ENCODE measurements at places on chromosomes 12 and 14.

DNA sequence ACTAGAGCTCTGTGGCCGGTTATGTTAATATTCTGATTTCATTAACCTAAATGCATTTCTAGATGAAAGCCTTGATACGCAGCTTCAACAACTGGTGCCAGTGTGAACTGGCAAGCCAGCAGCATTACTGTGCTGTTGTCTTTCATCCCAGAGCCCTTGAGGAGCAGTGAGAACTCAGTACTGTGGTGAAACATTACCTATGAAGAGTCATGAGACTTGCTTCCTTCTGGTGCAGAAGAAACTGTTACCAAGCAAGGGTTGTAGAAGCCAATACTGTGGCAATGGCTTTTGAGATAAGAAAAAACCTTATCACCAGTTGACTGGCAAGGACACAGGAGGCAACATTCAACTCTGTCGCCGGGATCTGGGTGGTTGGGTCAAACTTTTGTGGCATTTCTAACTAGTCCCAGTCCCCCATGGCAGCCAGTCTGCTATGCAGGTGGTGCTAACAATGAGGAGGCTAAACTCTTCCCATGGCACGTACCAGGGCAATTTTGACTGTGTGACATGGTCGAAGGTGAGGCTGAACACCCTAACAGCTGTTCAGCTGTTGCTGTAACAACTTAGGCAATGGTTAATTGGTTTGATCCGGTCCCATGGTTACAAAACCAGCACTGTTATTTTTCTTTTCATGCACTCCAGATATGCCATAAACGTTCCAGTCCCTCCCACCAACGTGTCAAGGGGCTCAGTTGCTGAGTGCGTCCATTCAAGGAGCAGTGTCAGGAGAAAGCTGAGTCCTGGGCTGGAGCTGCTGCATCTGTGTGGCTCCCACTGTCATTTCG, 12.6 kb upstream of the LGALS3 start:
- DNase-seq: no peak

DNA sequence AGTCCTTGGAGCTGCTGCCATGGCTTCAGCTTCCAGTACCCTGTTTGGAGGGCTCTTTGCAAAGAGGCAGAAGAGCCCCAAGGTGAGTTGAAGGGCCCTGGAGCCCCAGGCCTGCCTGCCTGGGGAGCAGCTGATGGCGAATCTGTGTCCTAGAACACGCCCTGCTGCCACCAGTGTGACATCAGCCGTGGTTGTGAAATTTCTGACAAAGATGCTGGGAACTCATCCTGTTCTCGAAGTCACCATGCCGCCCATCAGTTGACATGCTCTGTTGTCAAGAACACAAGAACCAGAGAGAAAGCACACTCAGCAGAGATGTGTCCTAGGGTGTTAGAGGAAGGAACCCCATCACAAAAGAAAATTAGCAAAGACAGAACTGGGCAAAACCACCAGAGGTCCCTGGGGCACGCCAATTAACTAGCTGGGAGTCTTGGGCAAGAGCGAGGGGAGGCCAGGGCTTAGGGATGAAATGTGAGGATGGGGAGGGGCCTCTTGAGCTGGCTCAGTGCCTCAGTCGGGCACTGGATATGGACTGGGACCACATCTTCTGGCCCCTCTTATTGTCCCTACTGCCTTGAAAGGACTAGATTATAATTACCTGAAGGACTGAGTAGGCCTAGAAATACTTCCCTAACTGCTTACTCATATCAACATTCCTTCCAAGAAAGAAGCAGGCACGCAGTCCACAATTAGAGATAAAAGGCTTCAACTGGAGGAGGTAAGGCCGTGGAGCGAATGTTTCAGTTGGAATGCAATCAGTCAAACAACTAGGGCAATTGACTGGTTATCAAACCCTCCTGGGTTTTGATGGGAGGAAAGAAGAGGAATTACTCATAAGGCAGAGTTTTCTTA, 163.1 kb downstream of the CACNA1C start:
- no peak for DNase-seq

DNA sequence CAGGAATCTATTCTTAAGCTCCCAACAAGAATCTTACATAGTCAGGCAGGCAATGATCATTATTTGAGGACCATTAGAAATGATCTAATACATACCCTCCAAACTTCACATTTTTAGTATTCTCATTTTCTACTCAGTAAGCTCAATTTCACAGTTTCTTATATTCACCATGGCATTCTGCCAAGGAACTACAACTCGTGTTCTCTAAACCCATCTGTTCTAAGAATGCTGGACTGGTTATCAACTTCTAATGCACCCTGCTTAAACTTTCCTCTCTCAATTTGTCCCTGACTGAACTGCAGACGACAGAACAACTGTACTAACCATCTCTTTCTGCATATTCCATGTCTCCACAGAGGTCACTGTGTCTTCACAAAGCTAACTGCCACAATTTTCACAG, 58.6 kb downstream of the GXYLT1 start:
- peak; percentile 10 for DNase-seq

GRCh38 chr12:102438047-102438826, 42.1 kb downstream of the IGF1 start:
- DNase-seq: no peak

- peak; percentile 12 for DNase-seq
Measured at GRCh38 chr12:56020423-56021184, at the start of gene IKZF4. TSS of gene IKZF4 (plus strand) at chr12:56021043. CDS start at chr12:56021494, 451 bp downstream.

- no peak for DNase-seq
Measured at GRCh38 chr12:127745469-127746212, 521.3 kb upstream of the TMEM132C start.

DNA sequence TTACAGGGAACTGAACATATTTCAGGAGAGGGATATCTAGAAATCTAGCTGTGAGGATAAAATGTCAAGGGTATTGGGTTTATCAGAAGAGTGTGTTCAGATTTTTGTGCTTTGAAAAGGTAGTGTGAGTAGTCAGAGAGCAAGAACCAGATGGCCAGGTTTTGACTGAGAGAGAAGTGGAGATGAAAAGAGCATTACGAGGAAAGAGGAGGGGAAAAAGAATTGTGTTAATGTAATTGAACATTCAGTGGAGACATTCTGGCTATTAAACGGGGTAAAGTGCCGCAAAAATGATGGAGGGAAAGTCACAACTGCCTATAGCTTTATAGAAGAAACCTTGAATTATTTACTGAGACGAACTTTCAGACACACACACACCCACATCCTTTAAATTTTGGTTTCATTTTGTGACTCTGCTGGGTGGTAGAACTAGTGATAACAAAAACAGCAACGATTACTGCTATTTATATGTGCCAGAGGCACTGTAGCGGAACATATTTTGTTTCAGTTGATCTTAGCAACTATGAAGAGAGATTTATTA, 213.6 kb downstream of the ERC1 start:
- DNase-seq: no peak

DNA sequence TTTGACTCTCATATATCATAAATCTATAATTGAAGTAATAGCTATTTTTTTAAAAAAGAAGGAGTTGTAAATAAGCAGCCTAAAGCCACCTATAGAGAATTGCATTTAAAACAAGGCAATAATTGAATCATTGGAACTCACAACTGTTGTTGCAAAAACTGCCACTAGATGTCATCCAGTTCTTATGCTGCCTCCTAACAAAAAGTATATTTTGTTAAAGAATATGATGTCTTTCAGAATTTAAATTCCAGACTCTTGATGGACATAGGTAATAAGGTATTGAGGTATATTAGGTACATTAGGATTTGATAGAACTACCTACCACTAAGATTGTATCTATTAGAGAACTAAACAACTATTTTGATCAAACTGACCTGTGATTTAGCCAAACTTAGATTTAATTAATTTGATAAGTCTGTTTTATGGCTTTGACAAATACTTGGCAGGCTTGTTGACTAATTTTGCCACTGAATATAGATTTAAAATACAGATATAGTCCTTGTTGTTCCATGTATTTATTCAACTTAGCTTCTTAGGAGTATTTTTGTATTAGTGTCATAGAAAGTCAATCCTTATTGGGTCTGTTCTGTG, 401.4 kb downstream of the RPL10L start:
- DNase-seq: no peak
